NCI-H2171 treated with DMSO at 0.1 percent for 48 hours (cell line): ENCODE measurements at places on chromosomes 3 and 15.

GRCh38 chr15:85646538-85647091 lies 148.1 kb downstream of the KLHL25 start:
- DNase-seq, result no peak

- DNase-seq, result no peak
Measured at GRCh38 chr15:84917452-84917851, 33.0 kb downstream of the SLC28A1 start.

DNA sequence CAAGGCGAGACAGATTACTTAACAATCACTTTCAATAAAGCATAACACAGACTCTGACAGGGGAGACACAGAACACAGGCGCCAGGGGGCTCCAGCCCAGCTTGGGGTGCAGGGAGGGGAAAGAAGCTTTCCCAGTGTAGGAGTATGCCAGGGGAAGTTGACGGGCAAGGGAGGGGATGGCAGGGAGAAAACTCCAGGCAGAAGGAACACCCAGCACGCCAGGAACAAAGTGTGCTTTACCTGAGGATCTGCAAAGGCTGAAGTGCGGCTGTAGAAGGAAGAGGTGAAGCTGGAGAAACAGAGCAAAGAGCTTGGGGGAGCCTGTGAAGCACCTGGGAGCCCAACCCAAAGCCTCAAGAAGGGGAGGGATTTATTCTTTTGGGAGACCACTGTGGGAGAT lies 12.1 kb downstream of the RGMA start:
- DNase-seq, result no peak

DNA sequence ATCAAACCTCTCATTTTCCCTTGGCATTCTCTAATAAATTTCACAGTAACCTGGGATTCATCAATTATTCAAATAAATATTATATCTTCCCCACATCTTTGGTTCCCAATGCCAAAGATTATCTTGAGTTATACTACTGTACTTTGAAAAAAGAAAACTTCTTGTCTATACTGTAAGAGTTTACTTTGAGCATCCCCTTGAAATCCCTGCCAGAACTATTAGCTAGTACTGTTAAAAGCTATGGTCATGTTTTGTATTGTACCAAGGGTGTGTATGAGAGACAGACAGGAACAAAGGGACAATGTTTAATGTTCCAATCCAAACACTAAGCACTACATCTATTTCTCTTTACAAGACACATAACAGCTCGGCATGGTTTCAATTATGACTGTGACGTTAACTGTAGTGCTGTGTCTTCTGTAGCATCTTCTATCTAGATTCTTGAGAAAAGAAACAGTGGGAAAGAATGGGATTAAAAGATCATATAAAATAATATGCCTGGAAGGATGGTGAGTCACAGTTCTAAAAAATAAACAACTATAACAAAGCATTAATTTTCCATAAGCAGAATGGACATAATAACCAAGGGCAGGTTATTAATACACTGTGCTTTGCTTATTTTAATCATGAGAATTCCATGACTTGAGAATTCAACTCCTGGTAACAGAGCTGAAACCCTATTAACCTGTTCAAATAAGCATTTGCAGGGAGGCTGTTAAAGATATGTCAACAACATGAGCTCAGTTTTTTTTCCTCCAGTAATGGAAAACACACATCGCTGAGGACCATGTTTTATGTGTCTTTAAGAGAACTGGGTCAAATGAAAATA lies 71.1 kb downstream of the ALDH1A2 start:
- no peak for DNase-seq

DNA sequence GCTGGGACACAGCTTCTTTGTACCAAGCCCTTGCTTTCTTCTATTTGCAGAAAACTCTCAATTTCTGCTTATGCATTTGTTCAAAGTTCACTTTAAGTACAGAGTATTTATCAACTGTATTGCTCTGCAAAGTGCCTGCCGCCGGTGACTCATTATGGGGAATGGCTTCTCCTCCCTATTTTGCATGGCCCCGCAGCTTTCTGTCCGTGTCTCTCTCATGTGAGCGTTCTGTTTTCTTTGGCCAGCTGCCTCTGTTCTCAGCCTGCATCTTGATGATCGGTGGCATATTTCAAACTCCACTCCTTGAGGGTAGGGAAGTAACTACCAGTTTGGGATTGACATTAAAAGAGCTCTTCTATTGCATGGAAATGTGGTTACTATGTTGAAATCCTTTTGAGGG lies 28.6 kb upstream of the ST8SIA2 start:
- DNase-seq, result no peak

DNA sequence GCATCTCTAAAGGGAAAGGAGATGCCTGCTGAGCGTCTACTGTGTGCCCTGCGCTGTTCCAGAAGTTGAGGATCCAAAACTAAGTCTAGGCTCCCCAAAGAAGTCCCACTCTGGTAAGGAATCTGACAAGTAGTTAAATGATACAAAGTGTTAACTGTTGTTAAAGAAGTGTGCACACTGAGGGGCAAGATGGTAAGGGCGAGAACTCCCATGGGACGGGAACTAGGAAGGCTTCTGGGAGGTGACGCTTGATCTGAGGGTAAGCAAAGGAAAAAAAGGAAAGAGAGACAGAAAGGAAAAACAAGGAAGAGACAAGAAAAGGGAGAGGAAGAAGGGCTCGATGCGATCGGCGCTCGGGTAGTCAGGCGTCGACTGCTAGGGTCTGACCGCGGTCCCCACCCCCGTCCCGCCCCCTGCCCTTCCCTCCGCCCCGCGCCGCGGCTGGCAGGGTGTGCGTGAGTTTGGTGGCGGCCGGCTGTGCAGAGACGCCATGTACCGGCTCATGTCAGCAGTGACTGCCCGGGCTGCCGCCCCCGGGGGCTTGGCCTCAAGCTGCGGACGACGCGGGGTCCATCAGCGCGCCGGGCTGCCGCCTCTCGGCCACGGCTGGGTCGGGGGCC lies at the start of gene LACTB:
Gene LACTB, plus strand, starts transcription at position 480 of the 620 bp plus-strand sequence. Its CDS starts 11 bp downstream, at position 491.
- peak; percentile 89 for DNase-seq

- DNase-seq, result no peak
Measured at GRCh38 chr3:4392992-4393391, 74.1 kb downstream of the SUMF1 start.

GRCh38 chr15:68653801-68654200 lies 75.0 kb downstream of the CORO2B start:
- no peak for DNase-seq

DNA sequence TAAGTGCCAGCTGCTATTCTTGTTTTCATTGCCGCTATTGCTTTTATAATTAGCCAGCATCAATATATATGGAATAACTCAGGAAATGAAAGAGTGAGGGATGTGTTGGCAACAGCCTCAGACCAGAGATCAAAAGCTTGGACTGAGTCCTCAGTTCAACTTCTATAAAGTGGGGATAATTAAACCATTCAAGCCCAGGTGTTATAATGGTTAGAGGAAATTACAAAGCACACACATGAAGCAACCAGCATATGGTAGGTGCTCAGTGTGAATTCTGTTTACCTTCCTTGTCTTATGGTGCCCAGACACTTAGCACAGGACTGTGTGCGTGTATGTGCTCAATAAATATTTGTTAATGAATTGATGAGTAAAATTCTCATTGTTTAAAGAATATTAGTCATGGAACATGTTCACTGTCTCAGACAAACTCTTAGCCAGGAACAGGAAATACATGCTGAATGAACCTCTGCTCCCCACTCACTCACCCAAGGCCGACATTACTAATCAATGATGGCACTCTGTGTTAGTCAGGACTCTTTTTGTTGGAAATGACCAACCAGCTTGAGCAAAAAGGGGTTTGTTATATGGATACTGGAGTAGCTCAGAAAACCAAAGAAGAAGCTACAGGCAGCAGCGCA lies 16.7 kb upstream of the CCDC174 start:
- no peak for DNase-seq

- DNase-seq, result no peak
Measured at GRCh38 chr3:31841515-31841914, 139.5 kb downstream of the OSBPL10 start.

GRCh38 chr3:78434801-78435200 lies 1333.0 kb downstream of the ROBO1 start:
- no peak for DNase-seq

GRCh38 chr3:4748701-4749378 lies 230.4 kb upstream of the BHLHE40 start:
- DNase-seq, result no peak

- no peak for DNase-seq
Measured at GRCh38 chr15:41018534-41018933, 65.3 kb downstream of the CHAC1 start.

DNA sequence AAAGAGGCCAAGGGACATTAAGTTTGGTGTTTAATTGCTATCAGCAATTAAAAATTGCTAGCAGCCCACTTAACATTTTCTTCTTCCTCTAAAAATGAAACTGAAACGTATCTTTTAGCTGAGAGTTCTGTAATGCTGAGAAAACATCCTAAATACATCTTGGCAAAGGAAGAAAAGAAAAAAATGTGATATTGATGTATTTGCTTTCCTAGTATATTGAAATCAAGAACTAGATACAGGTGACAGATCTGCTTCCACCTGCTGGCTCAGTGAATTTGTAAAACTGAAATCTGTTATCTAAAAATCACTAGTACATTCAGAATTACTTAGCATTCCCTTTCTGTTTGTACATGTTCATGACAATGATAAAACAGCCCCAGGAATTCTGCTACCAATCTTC lies 283.2 kb downstream of the ZBTB20 start:
- DNase-seq, result peak; percentile 36

- DNase-seq, result no peak
Measured at GRCh38 chr3:21747966-21748555, 2.9 kb downstream of the ZNF385D start.

GRCh38 chr15:34812369-34812768 lies 17.0 kb upstream of the ACTC1 start:
- no peak for DNase-seq

GRCh38 chr15:89186803-89187202 lies 34.6 kb downstream of the RLBP1 start:
- no peak for DNase-seq

DNA sequence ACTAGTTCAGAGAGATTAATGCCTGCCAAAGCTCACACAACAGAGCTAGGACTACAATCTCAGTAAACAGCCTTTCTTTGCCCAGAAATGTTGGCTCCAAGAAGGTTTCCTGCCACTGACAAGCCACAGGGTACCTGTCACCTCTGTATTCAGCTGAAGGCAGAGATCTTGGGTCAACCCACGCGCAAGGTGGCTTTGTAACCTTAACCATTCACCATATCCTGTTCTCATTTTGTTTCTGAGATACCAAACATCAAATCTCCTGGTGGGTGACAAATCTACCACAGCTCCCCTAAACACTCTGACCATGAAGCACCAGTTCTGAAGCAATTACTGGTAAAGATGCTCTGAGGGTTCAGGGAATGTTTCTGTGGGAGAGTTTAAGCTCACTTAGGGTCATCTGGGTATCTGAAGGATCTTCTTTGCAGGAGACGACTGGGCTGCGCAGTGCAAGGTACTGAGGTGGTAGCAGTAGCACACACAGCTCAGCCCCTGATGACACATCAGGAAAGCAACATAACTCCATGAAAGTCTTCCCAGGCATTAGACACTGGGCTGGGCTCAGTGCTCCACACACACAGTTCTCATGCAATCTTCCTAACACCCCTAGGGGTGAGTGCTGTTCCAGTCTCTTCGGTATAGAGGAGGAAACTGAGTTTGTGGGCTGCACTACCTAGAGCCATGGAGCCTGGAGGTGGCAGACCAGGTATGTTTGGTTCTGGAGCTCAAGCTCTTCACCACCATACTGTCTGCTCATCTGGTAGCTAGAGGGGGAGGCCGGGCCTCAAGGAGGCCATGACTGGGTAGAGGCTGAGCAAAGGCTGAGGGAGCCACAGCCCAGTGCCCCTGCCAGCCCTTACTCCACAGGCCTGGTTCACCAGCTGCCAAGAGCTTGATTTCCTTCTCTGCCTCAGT lies 7.7 kb downstream of the CXCR6 start:
- no peak for DNase-seq

GRCh38 chr3:119762876-119763275 lies 19.0 kb upstream of the NR1I2 start:
- no peak for DNase-seq

- DNase-seq, result no peak
Measured at GRCh38 chr3:172622156-172622555, 88.7 kb downstream of the NCEH1 start.

DNA sequence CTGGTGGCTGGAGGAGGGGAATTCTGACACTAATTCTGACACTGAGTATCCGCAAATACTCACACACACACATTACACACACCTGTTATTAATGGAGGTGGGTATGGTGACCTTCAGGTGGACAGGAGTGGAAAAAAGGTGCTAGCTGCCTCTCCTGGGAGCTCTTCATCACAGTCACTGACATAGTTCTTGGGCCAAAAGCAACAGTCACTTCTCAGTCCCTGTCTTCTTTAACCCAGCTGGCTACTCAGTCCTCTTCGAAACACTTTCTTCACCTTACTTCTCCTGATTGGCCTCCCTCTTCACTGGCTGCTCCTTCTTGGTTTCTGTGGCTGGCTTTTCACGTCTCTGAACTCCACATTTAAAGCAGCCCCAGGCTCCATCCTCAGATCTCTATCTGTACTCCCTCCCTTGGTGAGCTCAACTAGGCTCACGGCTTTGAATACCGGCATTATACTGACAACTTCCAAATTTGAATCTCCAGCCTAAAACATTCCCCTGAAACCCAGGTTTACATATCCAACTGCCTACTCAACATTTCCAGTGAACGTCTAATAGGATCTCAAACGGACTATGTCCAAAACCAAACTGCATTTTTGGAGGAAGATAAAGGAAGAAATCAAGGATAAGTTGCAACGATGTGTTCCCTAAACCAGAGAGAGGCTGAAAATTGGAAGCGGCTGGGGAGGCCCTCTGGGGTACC lies 53.2 kb upstream of the HEG1 start:
- no peak for DNase-seq

DNA sequence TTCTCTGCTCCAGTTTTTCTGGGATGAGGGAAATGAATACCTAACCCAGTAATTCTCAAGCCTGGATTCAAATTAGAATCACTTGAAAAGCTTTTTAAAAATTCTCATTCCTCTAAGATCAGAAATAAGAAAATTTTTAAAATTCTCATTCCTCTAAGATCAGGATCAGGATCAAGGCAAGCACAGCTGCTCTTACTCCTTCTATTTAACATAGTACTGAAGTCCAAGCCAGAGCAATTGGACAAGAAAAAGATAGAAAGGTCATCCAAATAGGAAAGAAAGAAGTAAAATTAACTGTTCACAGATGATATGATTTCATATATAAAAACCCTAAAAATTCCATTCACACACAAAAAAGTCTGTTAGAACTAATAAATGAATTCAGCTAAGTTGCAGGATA lies 24.2 kb upstream of the CLRN1 start:
- no peak for DNase-seq

- DNase-seq, result no peak
Measured at GRCh38 chr3:143105170-143105569, 14.4 kb upstream of the CHST2 start.
